ENCODE measurements at places on chromosomes 2 and 18.

- no peak for DNase-seq
These were observed 635.7 kb downstream of the FBXO15 start for GRCh38 chr18:73511771-73512503.

DNA sequence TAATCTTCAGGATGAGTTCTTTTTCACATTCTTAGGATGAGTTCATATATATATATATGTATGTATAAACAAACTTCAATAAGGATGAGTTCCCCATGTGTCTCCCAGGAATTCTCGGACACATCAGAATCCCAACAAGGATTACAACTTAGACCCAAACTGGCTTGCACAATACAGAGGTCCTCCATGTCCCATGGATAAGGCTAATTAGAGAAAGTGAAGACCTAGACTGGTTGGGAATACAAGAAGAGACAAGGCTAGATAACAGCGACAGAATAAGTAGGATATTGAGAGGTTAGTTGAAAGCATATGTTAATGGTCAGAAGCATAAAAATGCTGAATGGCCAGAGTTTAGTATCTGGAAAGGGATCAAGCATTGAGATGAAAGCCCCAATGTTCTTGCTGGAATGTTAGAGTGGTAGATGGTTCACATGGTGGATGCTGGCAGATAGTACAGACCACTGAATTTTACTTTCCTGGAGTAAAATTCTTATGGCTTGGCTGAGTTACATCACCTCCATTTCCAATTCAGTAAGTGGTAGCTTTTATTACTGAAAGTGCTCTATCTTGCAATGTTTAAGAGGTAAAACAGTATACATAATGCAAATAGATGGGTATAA, 154.9 kb upstream of the EPHA4 start:
- DNase-seq: no peak

GRCh38 chr2:105299290-105299689, 30.2 kb downstream of the TGFBRAP1 start:
- DNase-seq: no peak

DNA sequence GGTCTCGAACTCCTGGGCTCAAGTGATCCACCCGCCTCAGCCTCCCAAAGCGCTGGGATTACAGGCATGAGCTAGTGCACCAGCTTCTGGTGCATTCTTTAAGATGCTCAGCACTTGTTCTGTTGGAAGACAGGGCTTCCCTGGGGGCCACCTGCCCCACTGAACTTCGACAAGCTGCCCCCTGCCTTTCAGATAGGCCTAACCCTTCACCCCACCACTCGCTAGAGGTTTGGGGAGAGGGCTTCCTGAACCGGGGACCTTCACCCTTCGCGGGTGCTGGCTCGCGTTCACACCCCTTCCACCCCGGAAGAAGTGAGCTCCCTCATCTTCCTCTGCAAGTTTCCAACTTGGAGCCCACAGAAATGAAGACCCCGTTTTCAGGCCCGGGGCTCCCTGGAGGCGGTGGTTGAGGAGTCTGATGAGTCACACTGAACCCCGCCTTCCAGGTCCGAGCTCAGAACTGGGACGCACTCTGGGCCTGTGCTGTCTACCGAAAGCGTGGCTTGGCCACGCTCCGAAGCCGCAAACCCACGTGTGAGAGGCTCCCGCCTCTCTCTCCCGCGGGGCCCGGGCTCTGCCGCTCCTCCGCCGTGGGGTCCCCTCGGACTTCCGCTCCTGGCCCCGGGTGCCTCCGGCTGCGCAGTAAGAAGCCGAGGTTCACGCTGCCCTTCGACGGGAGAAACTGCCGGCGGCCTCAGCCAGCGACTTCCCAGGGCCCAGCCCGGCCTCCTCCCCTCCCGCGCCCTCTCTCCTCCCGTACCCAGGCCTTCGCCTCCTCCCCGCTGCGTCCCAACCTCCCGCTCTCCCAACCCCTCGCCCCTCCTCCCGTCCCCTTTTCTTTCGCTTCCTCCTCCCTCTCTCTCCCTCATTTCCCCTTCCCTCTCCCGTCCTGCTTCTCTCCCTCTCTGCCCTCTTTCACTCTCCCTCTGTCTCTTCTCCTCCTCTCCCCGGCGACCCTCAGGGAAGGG, 47.5 kb upstream of the SP3 start:
- no peak for DNase-seq

GRCh38 chr2:37645836-37646235, 25.6 kb downstream of the CDC42EP3 start:
- DNase-seq: no peak

DNA sequence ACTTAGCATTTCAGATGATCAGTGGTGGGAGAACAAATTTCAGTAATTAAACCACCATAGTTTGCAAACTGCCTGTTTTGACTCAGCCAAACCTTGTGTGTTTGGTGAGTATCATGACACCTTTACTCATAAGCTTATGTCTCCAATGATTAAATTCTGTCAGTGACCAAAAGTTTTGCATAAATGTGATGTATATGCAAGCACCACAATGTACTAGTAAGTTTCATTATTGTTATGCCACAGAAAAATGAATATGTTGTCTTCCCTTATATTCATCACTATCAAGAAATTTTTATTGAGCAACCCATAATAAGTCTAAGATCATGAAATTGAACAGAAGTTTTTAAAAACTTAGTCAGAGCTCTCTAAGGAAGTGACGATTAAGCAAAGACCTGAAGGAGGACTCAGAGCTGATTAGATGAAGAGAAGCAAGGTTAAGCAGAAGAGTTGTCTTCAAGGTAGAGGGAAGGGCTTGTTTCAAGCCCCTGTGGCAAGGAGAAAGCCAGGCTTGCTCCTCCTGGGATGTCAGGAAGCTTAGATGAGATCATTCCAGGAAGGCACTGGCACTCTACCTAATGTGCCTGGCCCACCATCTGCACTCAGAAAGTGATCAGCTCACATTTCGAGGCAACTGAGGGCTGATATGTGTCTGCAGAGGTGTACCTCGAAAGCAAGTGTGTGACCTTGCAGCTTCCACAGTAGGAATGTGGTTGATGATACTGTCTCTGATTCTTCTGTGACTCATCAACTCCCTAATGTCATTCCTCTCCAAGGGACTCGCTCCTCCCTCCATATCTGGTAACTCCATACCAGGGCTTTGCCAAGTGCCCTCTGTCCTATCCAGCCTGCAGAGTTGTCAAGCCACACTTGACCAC, 54.7 kb downstream of the KCTD18 start:
- no peak for DNase-seq

DNA sequence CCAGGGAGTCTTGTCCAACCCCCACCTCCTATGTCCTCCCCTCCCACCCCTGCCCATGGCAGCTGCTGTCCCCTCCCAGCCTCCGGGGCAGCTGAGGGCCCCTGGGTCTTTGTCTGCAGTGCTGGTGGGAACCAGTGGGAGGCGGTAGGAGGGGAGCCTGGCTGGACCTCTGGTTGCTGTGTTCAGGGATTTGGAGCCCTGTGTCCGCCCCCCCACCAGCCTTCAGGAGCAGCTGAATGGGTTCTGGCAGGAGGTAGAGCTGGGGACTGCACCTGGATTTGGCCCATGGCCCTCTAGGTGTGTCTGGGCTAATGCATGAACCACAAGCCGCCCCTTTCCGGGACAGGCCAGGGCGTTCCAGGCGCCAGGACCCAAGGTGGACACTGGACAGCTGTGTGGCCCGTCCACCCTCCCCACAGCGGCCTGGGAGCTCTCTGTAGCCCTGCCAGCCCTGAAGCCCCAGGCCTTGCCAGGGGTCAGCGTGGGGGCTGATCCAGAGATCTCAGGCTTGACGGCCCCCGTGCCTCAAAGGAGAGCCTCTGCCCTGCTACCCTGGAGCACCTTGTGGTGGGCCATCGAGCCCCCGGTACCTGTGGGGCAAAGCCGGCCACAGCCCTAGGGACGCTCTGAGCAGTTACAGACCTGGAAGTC, 25.4 kb downstream of the GPC1 start:
- no peak for DNase-seq

DNA sequence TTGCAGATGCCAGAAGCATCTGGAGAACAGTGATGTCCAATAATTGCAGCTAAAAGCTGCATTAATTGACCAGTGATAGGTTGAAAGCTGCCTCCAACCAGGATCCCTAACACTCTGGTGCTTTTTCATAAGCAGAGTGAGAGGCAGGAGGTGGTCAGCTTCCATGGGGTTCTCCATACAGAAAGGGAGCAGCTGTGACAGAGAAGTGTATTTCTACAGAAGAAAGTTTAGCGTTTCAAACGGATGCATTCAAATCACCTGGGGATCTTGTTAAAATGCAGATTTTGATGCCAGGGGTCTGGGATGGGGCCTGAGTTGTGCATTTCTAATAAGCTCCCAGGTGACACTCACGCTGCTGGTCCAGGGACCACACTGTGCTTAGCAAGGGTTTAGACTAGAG, 216.5 kb upstream of the NRP2 start:
- no peak for DNase-seq

- no peak for DNase-seq
These were observed 256.1 kb downstream of the RPRM start for GRCh38 chr2:153222231-153223165.

DNA sequence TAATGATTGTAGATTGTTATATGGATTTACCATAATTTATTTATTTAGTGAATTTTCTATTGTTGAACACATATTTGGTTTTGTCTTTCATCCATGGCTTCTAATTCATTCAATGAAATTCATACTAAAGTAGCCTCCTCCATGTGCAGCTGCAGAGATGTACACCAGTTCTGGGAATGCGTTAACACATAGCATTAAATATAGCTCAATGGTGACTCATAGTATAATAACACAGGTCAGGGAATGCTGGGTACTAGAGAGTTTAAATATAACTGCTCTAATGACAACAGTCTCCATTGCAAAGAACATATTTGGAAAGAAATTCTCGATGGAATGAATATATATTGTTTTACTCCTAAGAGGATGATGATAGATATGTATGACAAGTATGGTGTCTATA, 1190.2 kb upstream of the NRXN1 start:
- no peak for DNase-seq

All from stimulated activated CD4-positive, alpha-beta T cell treated with anti-CD3 and anti-CD28 coated beads, Interleukin-1b, Interleukin-23, amount 100 ng/mL, for 1 hour (primary cell).